Activated CD4-positive, alpha-beta T cell treated with anti-CD3 and anti-CD28 coated beads for 4 hours (primary cell): ENCODE measurements at places on chromosomes 3 and 15.

- no peak for DNase-seq
Measured at GRCh38 chr15:80736560-80736959, 41.5 kb downstream of the ABHD17C start.

GRCh38 chr3:72042397-72043203 lies 257.7 kb upstream of the PROK2 start:
- no peak for DNase-seq

DNA sequence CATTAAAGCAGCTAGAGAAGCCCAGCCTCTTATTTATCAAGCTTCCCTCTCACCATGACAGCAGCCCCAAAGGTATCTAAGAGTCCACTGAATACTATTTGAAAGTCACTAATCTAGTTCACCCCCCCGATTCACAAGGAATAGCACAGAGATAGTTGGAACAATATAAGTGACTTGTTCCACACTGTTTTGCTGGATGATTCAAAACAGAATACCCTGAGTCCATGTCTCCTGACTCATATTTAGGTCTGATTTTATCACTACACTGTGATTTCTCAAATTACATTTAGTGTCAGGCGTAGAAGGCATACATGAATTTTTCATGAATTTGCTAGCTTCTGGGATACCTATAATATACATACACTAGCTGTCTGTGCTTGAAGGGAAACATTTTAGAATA lies 18.7 kb upstream of the EOGT start:
- no peak for DNase-seq

DNA sequence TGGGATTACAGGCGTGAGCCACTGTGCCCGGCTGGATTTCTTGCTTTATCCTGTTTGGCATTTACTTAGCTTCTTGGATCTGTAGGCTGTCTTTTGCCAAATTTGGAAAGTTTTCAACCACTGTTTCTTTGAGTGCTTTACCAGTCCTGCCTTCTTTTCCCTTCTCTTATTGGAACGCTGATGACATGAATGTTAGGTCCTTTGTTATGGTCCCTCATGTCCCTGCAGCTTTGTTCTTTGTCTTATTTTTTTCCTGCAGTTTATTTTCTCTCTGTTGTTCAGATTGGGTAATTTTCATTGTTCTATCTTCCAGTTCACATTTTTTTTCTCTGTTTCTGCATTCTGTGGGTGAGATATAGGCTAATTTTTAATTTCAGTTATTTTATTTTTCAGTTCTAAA lies 25.0 kb downstream of the SH3GL3 start:
- no peak for DNase-seq

DNA sequence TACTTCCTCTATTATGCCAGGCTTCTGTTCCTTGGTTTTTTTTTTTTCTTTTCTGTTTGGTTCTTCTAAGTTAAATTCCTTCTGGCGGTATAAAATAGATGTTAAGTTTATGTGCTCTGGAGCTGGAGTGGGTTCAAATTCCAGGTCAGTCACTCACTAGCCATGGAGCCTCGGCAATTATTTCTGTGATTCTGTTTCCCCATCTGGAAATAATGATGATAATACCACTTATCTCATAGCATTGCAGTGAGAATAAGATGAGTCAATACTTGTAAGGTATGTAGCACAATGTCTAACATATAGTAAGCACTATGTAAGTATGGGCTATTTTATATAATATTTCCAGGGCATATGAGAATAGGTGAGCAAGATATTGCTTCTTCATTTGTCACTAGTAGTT lies 33.2 kb upstream of the ZDHHC23 start:
- DNase-seq, result no peak

- DNase-seq, result no peak
Measured at GRCh38 chr3:135000465-135000864, 205.4 kb downstream of the EPHB1 start.

DNA sequence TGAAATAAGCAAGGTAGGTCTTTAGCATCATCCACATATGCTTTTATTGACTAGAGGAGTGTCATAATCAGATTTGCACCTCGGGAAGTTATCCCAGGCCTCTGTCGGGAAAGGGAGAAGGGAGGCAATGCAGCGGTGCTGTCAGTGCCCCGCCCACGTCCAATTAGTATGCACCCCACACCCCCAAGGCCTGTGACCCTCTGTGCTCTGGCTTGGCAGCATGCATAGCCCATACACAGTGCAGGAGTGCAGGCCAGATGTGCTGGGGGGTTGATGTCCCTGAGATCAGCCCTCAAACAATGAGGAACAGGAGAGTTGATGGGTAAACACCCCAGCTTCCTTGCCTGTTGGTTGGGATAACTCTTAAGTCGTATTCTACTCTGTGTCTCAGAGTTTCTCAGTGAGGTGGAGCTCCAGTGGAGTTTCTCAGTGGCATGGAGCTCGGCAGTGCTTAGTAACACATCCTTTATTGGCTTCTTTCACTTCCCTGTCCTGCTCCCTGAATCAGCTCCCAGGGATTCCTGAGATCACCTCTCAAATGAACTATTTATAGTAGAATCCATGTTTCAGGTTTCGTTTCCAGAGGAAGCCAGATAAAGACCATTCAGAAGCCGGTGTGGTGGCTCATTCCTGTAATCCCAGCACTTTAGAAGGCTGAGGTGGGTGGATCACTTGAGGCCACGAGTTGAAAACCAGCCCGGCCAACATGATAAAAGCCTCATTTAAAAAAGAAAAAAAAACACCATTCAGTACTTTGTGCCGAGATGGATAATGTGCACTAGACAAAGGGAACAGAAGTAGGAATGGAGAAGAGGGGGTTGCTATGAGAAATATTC lies 26.7 kb upstream of the NDUFB4 start:
- DNase-seq, result no peak

- DNase-seq, result no peak
Measured at GRCh38 chr3:16134173-16134928, 40.1 kb upstream of the GALNT15 start.

DNA sequence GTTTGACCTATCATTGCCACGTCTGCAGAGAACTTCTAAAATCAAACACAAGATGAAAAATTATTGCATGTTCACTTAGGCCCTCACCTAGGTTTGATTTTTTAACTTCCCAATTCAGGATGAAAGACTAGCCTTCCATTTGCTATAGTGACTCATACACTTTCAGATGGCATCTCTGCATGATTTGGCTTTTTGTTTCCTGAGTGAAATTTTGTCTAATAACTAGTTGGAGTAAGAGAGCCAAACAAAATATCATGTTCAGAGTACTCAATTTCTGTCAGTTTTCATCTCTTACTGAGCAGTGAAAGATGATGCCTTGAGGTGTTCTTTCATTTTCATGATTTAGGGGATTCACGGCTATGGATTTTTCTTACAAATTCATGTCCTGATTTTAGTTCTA lies 122.9 kb downstream of the NSUN3 start:
- no peak for DNase-seq

DNA sequence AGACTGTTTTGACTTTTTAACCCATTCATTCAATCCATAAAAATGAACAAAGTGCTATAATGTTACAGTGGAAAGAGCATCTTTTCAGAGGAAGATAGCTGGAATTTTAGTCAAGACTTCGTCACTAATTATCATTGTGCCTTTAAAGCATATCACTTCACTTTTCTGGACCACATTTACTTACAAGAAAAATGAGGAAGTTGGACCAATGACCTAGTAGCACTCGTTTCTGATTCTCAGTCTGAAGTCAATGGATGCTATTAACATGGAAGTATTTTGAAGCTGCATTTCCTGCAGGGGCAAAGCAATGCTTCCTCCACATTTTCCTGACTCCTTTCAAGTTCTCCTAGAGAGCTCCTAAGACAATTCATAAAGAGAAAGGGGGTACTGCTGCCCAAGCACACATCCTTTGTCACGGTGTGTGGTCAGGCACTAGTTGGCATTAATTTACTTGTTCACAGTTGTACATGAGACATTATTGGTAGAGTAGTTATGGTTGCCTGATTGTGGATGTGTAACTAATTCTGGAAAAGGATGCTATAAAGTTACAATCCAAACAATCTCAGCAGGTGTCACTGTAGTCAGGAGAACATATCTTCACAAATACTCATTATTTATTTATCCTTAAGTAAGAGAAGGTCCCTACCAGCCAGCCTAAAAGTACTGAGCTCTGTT lies 1049.1 kb downstream of the FHIT start:
- no peak for DNase-seq

GRCh38 chr3:118530350-118530922 lies 504.2 kb downstream of the IGSF11 start:
- DNase-seq, result no peak

- DNase-seq, result no peak
Measured at GRCh38 chr15:67185621-67186225, 68.7 kb downstream of the AAGAB start.

- no peak for DNase-seq
Measured at GRCh38 chr3:154904328-154904727, 175.8 kb upstream of the MME start.

- no peak for DNase-seq
Measured at GRCh38 chr3:29268651-29269050, 12.2 kb upstream of the RBMS3 start.

DNA sequence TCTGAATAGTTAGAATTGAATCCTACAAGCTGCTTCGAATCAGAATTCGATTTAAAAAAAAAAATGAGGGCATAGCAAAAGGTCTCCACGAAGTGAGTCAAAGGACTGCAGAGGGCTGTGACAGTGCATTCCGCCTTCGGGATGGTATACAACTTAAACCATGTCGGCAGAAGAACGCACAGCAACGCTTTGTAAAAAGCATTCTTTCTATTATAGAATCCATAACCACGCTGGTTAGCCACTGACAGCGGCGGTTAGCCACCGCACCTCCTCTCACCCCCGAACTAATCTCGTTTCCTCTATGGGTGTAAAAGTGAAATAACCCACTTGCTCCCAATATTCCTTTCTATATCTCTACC lies 664 bp upstream of the PIK3CA start:
- no peak for DNase-seq

DNA sequence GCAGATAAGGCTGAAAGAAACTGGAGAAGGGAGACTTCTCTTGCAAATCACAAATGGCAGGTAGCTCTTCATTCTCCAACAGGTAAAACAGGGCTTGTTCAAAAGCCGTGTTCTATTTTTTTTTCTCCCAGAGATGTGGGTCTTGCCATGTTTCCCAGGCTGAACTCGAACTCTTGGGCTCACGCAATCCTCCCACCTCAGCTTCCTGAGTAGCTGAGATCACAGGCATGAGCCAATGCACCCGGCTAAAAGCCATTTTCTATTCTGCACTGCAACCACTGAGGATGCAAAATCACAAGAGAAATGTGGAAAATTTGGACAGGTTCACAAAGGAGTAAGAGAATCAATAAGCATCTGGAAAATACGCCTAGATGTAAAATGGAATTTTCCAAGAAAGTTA lies 19.5 kb downstream of the EIF4E3 start:
- DNase-seq, result no peak

- no peak for DNase-seq
Measured at GRCh38 chr3:195247086-195247862, 23.7 kb downstream of the XXYLT1 start.

- DNase-seq, result no peak
Measured at GRCh38 chr3:151085889-151086483, 522 bp downstream of the MED12L start.

GRCh38 chr3:53026382-53027162 lies 19.3 kb downstream of the SFMBT1 start:
- no peak for DNase-seq

DNA sequence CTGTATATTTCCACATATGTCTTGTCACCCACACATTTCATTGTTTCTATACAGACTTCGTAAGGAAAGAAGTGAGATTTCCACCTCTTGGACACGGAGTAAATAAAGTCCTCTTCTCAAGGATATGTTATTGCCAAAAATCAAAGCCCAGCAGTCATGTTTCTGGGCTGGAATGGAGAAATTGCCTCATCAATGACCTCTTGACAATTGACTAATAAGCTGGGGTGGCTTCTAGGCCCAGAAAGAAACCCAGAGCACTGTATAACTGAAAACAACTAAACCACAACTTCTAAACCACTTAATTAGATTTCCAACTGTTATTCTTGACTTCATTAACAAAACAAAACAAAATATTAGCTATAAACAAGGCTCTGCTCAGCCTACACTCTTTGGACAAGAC lies 56.4 kb upstream of the SLC24A5 start:
- DNase-seq, result no peak

GRCh38 chr15:76928201-76928600 lies 3.3 kb upstream of the RCN2 start:
- no peak for DNase-seq

DNA sequence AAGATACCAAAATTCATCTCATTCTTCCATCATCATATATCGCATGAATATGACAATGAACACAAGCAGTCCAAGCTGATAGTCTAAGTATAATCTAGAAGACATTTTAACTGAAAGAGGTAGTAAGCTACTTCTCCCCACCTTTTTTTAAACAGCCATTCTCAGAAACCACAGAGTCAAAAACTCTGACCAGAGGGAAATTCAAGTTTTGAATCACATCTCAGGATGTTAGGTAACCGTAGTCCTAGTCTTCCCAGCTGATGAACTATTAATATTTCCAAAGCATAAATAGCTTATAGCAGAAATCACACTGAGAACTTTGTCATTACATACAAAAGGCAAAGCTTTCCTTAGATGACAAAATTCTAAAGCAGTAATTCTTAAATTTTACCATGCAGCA lies 25.8 kb downstream of the NPTN start:
- DNase-seq, result no peak

GRCh38 chr3:32200992-32201758 lies 37.3 kb upstream of the CMTM8 start:
- no peak for DNase-seq
